ENCODE measurements at places on chromosomes 2 and 18. TPM values are rescaled to one million over a fixed set of nuclear protein-coding genes. Genes with fewer than 3 reads are reported as not detected.

GRCh38 chr2:65901756-65902155 is 469.4 kb upstream of the SPRED2 start:
- DNase-seq: peak; percentile 51

DNA sequence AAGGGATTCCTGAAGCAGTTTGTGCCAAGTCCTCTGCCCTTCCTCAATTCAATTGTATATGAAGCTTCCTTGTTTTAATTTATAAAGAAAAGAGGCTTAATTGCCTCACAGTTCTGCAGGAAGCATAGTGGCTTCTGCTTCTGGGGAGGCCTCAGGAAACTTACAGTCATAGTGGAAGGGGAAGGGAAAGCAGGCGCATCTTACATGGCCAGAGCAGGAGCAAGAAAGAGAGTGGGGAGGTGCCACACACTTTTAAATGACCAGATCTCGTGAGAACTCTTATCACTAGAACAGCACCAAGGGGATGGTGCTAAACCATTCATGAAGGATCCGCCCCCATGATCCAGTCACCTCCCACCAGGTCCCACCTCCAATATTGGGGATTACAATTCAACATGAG is 114.2 kb downstream of the SGPP2 start:
- DNase-seq: no peak

Gene PLGLB1
- total RNA-seq: 16.5 TPM

DNA sequence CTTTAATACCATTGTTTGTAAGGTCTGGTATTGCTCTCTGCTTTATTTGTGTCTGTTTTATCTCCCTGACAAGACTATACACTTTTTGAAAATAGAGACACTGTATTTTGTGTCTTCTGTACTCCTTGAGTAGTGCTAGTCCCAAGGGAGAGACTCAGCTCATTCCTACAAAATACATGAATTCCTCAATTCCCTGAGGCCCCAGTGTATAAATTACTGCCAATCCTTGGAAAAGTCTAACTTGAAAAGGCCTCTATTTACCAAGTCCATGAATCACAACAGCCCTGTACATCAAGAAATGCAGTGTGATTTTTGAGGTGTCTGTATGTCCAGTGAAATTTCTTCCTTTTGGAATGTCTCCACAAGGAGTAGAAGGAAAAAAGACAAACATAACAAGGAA is 34.9 kb upstream of the NEDD4L start:
- DNase-seq: no peak

- no peak for DNase-seq
Measured at GRCh38 chr2:179606141-179606540, 255.3 kb downstream of the ZNF385B start.

DNA sequence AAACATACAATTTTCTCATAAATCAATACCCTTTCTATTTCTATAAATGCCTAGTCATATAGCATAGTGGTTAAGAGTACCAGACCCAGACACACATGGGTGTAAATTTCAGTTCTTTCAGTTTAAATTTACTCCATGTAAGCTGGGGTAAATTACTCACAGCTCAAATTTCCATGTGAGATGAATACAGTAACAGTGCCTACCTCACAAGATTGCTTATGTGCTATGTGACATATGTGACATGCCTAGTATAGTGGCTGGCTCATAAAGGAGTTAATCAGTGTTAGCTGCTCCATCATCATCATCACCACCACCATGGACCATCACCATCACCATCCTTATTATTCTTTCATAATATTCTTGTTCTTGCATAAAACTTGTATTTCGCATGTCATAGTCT is 61.6 kb upstream of the CD302 start:
- no peak for DNase-seq

Gene GREB1L
- 0.45 TPM for total RNA-seq

Gene KATNAL2
- 12.1 TPM for total RNA-seq

- no peak for DNase-seq
Measured at GRCh38 chr2:215423234-215423633, 12.6 kb downstream of the FN1 start.

GRCh38 chr2:169739351-169739750 is 5.7 kb downstream of the KLHL23 start:
- DNase-seq: no peak

Gene UNC80
- total RNA-seq: 0.29 TPM

Gene NAT8
- not detected for total RNA-seq

DNA sequence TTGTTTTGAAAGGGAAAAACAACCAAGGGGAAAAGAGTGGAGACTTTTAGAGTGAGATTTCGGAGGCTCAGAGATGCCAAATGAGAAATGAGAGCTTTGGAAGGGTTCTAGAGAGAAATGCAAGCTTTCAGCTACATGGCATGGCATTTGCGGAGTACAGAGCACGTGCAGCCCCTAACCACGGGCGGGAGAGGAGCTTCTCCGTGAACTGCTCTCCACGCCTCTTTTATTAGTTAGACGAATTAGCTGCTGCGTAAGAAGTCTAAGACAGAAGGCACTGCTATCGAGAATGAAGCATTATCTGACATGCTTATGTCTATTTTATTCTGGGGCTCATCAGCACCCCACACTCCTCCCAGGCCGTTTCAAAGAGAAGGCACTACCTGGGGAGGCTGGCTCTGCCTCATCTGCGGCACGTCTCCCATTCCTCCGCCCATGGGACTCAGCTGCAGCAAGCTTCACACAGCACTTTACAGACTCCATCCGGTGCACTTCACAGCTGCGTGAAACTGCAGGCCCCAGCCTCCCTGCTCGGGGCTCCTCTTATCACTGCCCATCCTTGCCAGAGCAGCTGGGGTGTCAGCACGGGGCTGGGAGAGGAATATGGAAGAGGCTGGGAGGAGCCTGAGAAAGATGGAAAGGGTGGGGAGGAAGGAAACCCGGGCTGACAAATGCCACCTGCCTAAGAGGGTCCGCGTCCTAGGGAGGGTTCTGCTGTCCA is 207.3 kb upstream of the APCDD1 start:
- peak; percentile 76 for DNase-seq

Gene TMEM37
- total RNA-seq: 15.9 TPM
